ENCODE measurements at places on chromosomes 2 and 18.
A peak's percentile ranks its signal among the peaks of the same experiment; 100 is the strongest.

DNA sequence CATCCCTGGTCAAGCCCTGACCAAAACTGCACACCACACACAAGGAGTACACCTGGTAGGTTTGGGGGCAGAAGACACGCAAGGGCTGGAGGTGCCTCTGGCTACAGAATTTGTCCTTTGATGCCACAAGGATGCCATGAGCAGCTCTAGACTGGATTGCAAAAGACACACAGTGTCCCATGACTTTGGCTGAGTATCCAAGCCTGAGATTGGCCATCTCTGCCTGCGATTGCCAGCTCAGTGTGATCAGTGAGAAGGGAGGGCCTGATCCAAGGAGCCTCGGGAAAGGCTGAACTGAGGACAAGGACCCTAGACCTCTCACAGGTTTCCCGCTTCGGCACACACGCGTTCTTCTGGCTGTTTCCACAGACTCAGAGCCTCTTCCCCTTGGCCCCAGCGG lies 60.0 kb upstream of the FOSL2 start:
- DNase-seq, result no peak

DNA sequence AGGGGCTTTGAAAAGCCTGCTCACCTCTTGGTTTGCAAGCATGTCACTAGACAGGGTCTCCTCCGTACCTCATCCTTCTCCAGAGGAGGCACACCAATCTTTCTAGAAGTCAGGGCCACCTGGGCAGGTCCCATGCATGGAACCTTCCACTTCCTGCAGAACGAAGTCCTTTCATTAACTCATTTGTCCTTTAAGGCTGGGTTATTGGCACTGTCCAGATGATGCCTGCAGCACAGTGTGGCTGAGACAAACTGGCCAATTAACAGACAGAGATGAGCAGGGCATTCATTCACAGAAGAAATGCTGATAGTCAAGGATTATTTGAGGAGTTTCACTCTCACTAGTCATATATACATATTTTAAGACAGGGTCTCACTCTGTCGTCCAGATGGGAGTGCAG lies 245.3 kb downstream of the TFCP2L1 start:
- DNase-seq, result no peak

GRCh38 chr2:144924827-144925226 lies 404.9 kb upstream of the ZEB2 start:
- no peak for DNase-seq

GRCh38 chr2:207330912-207331311 lies 165.2 kb upstream of the KLF7 start:
- DNase-seq, result no peak

DNA sequence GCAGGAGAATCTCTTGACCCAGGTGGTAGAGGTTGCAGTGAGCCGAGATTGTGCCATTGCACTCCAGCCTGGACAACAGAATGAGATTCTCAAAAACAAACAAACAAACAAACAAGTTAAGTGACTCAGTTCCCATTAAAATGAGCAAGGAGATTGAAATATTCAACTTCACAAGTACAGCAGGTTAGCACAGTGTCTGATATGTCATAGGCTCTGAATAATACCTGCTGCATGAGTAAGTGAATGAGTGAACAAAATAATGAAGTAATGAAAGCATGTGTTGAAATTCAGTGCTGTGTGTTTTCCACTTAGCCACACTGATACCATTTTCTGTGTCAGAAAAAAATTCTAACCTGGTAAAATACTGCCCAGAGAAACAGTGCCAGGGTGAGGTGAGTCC lies 41.9 kb upstream of the SETBP1 start:
- no peak for DNase-seq

DNA sequence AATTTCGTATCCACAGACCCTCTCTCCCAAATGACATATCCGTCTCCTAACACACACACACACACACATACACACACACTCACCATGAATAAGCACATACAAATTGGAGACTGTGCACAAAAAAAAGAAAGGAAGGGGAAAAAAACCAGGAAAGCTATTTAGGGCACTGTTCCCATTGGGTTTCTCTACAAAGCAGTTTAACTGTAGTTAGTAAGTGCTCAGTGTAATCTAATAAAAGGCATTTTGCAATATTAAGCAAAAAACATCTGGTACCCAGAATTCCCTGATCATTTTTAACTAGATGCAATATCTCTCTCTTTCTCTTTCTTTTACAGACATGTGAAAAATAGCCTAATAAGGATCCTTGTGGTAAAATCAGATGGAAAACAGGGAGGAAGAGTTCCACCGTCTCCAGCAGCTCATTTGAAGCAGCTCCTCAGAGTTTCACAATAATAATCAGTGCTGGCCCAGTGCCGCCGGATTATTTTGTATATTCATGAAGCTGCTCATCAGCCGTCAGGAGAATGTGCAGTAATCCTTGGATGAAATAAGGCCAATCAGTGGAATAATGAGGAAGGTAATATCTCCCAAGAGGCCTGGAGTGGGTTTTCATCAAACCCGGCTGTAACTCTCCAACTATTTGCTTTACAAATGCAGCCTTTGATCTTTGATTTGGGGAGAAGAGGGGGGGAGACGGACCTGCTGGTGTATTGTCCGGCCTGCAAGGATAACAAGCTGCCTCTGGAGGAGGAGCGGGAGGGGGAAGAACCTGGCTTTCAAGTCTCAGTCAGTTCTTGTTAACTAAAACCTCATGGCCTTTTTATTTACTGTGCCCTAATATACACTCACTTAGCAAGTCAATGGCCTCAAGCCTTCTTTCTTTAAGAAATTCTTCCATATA lies 227.6 kb upstream of the SMIM21 start:
- no peak for DNase-seq

- DNase-seq, result peak; percentile 3
Measured at GRCh38 chr2:71952572-71953188, 195.0 kb downstream of the CYP26B1 start.

GRCh38 chr2:146868051-146868450 lies 976.8 kb upstream of the ACVR2A start:
- DNase-seq, result no peak

DNA sequence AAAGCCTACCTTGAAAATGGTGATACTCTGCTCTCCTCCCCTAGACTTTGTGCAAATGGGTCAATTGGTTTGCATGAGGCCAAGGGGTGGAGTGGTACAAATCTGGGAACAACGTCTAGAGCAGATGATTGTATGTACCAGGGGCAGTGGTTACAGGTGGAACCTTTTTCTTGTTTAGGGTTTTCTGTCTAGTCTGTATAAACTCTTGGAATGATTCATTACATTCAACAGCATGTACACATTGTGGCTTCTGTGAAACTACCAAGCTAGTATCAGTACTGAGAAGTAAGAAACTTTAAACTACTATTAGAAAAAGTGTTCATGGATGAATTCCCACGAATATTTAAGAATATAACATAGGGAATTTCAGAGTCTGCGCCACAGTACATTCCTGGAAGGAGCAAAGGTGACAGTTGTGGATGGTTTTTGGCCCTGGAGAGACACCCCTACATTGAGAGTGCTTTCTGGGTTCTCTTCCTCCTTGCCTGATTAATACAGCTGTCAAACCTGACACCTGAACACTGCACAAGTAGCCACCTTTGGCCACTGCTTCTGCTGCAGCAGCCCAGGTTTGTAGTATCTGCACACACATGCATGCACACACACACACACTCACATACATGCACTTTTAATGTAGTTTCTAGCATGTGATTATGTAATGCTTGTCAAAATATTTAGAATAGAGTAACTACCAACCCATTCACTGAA lies 30.0 kb downstream of the CFAP221 start:
- no peak for DNase-seq

All from HEK293T (cell line).